GM23338 (cell line): ENCODE measurements at places on chromosomes 2 and 18. TPM values are rescaled to one million over a fixed set of nuclear protein-coding genes. Genes with fewer than 3 reads are reported as not detected.

POTEJ gene
- polyA plus RNA-seq = 0.06 TPM in 1 of 2 replicates, not detected in the other

NT5C1B gene
- not detected in 2 replicates for polyA plus RNA-seq

MAP3K2 gene
- polyA plus RNA-seq = 7.3 and 10.2 TPM in 2 replicates

SPHKAP gene
- 0.03 TPM in 1 of 2 replicates, not detected in the other for polyA plus RNA-seq

CRYGC gene
- not detected in 2 replicates for polyA plus RNA-seq

DTNB gene
- 29.4 and 32.1 TPM in 2 replicates for polyA plus RNA-seq

MBD5 gene
- polyA plus RNA-seq = 10.5 and 16.2 TPM in 2 replicates

ARHGAP25 gene
- 1.9 and 2.0 TPM in 2 replicates for polyA plus RNA-seq

TEKT4 gene
- polyA plus RNA-seq = not detected in 2 replicates

SOX11 gene
- polyA plus RNA-seq = 33.2 and 34.0 TPM in 2 replicates

COBLL1 gene
- 2.0 and 2.9 TPM in 2 replicates for polyA plus RNA-seq

DCDC2C gene
- 0.45 and 0.50 TPM in 2 replicates for polyA plus RNA-seq

APOB gene
- polyA plus RNA-seq = 0.08 and 0.12 TPM in 2 replicates

FOXI3 gene
- 0.71 and 1.1 TPM in 2 replicates for polyA plus RNA-seq

NYAP2 gene
- not detected in 2 replicates for polyA plus RNA-seq

PROKR1 gene
- 0.61 and 1.1 TPM in 2 replicates for polyA plus RNA-seq

CD8B2 gene
- polyA plus RNA-seq = 0.06 TPM in 1 of 2 replicates, not detected in the other

EPAS1 gene
- polyA plus RNA-seq = 0.52 and 0.68 TPM in 2 replicates

RNF144A gene
- polyA plus RNA-seq = 2.8 and 2.9 TPM in 2 replicates

ING5 gene
- polyA plus RNA-seq = 25.7 and 27.6 TPM in 2 replicates

ST6GAL2 gene
- polyA plus RNA-seq = 13.2 and 13.4 TPM in 2 replicates

ACKR3 gene
- polyA plus RNA-seq = 0.57 and 1.0 TPM in 2 replicates

GEN1 gene
- polyA plus RNA-seq = 9.8 and 14.2 TPM in 2 replicates

DGUOK gene
- polyA plus RNA-seq = 287 and 292 TPM in 2 replicates

SLC23A3 gene
- polyA plus RNA-seq = 0.10 and 0.26 TPM in 2 replicates

GBX2 gene
- polyA plus RNA-seq = 0.87 and 0.99 TPM in 2 replicates

FBXO36 gene
- polyA plus RNA-seq = 4.6 and 5.8 TPM in 2 replicates

PKP4 gene
- polyA plus RNA-seq = 34.6 and 35.7 TPM in 2 replicates

ANKRD30B gene
- polyA plus RNA-seq = not detected in 2 replicates

HOXD8 gene
- not detected in 2 replicates for polyA plus RNA-seq

PTPRM gene
- polyA plus RNA-seq = 1.6 and 4.3 TPM in 2 replicates

SP110 gene
- polyA plus RNA-seq = 4.6 and 8.2 TPM in 2 replicates

TGFA gene
- polyA plus RNA-seq = 1.1 and 1.4 TPM in 2 replicates

ALPG gene
- 0.89 and 1.4 TPM in 2 replicates for polyA plus RNA-seq

LDLRAD4 gene
- polyA plus RNA-seq = 0.17 and 0.73 TPM in 2 replicates

ANKRD29 gene
- polyA plus RNA-seq = 36.6 and 38.2 TPM in 2 replicates

TBC1D8 gene
- polyA plus RNA-seq = 15.5 and 18.0 TPM in 2 replicates

CIB4 gene
- polyA plus RNA-seq = not detected in 2 replicates

GREB1 gene
- 12.0 and 12.2 TPM in 2 replicates for polyA plus RNA-seq

ZNF892 gene
- polyA plus RNA-seq = 2.2 and 2.7 TPM in 2 replicates

PREPL gene
- 16.5 and 18.8 TPM in 2 replicates for polyA plus RNA-seq

LRP2 gene
- polyA plus RNA-seq = 0.49 and 0.68 TPM in 2 replicates

DSG2 gene
- 41.2 and 44.7 TPM in 2 replicates for polyA plus RNA-seq

VWA3B gene
- not detected in 2 replicates for polyA plus RNA-seq

FAM110C gene
- 7.9 and 9.7 TPM in 2 replicates for polyA plus RNA-seq

CENPO gene
- polyA plus RNA-seq = 27.0 and 27.1 TPM in 2 replicates

HOXD1 gene
- not detected in 2 replicates for polyA plus RNA-seq

ZAP70 gene
- not detected in 2 replicates for polyA plus RNA-seq

GALNT1 gene
- polyA plus RNA-seq = 36.4 and 37.4 TPM in 2 replicates

SERPINB3 gene
- 0.27 and 0.33 TPM in 2 replicates for polyA plus RNA-seq

MAIP1 gene
- polyA plus RNA-seq = 34.0 and 41.9 TPM in 2 replicates

FSHR gene
- not detected in 2 replicates for polyA plus RNA-seq

FOXD4L1 gene
- polyA plus RNA-seq = not detected in 2 replicates
